Kidney tubule cell (primary cell): ENCODE measurements at places on chromosomes 7 and 10.

GRCh38 chr7:138137423-138138171 lies 61.3 kb downstream of the AKR1D1 start:
- no peak for DNase-seq

DNA sequence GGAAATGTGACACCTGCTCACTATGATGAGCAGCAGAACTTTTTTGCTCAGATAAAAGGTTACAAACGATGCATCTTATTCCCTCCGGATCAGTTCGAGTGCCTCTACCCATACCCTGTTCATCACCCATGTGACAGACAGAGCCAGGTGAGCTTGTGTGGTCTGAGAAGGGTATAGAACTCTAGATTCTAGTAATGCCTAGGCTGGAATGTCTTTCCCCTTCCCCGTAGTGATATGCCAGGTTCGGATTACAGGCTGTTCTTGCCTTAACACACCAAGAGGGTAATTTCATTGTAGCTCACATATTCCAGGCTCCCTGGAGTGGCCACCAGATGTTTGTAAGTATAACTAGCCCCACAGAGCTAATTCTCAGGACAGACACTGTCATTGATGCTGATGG lies 9.2 kb downstream of the HIF1AN start:
- no peak for DNase-seq

DNA sequence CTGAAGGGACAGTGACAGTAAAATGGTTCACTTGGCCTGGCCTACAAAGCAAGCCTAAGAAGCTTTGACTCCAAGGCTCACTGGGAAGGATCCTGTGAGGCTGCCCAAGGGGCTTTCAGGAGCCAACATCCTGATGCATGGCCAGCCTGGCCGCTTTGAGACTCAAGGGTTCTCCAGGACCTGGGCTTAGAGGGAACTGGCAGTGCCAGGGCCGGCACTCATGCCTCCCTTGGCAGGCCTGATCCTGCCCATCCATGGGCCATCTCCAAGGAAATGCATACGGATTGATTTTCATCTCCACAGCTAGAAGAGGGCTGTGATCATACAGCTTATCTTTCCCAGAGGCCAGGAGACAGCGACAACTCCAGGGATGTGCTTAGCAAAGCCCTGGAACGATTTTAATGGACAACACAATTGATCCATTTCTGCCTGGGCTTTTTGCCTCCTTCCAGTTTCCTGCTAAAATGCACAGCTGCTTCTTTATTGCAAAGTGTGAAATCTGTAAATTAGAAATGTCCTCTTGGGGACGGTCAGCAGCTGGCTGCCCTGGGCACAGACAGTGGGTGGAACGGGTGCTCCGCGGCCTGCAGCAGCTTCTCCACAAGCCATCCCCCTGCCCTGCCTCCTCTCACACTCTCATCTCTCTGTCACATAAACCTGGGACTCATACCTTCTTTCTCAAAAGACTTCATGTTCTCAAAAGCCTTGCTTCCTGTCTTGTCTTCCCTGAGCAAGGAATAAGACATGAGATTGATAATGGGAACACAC lies 288.5 kb downstream of the GRID1 start:
- DNase-seq = no peak

DNA sequence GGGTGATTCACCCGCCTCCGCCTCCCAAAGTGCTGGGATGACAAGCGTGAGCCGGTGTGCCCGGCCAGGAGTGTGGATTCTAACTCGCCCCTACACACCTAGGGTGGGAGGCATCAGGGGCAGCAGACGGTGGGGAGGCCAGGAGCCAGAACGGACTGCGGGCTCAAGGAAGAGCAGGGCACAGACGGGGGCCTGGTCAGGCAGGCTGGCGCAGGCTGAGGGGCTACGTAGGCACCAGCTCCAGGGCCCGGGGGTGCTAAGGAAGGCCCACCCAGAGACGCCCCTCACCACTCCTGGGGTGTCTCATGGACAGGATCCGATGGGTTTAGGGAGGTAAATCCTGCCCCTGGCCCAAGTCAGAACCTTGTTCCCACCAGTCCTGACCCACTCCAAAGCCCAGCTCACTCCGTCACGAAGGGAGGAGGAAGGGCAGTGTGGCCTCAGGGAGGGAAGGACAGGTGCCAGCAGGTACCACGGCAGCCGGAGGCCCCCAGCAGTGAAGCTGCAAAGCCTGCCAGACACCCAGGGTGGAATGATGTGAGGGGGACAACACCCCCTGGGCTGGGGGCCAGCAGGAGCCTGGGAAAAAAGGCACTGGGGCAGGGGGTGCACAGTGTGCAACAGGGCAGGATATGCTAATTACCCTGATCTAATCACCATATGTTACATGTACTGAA lies 251.4 kb downstream of the MAD1L1 start:
- DNase-seq = no peak

- no peak for DNase-seq
Measured at GRCh38 chr7:20861468-20861867, 74.8 kb upstream of the SP8 start.

GRCh38 chr10:34001087-34001580 lies 666.7 kb upstream of the NRP1 start:
- no peak for DNase-seq
